ENCODE measurements at places on chromosomes 7 and 10. TPM values are rescaled to one million over a fixed set of nuclear protein-coding genes. Genes with fewer than 3 reads are reported as not detected.

HHEX gene
- 11.0 TPM for total RNA-seq

MMD2 gene
- not detected for total RNA-seq

SMO gene
- 32.0 TPM for total RNA-seq

FAS gene
- 35.1 TPM for total RNA-seq

SEMA3C gene
- 102 TPM for total RNA-seq

FRMPD2 gene
- 0.13 TPM for total RNA-seq

TMEM270 gene
- total RNA-seq: not detected

IDI2 gene
- not detected for total RNA-seq

MRLN gene
- total RNA-seq: not detected

IL2RA gene
- not detected for total RNA-seq

SOSTDC1 gene
- total RNA-seq: 1.1 TPM

RARRES2 gene
- total RNA-seq: 377 TPM

NEBL gene
- 8.4 TPM for total RNA-seq

ZNF488 gene
- total RNA-seq: 0.52 TPM
